Stromal cell of bone marrow (primary cell): ENCODE measurements at places on chromosomes 11 and 22.

GRCh38 chr22:31764785-31765184 lies 11.0 kb downstream of the DEPDC5 start:
- DNase-seq = no peak

DNA sequence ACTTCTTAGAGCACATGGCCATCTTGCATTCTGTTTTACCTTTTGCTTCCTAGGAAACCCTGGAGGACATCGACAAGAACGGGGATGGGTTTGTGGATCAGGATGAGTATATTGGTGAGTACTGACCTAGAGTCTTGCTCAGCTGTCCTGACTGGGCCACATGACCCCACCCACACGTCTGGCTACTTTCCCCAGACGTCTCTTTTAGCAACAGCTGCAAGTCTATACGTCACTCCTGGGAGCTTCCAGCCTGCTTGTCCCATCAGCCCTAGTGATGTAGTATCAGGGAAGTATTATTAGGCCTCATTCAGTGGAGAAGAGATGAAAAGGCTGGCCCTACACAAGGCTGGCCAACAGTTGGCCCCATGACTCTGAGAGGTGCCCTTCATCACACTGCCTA lies 9.6 kb downstream of the RCN1 start:
- DNase-seq = no peak

DNA sequence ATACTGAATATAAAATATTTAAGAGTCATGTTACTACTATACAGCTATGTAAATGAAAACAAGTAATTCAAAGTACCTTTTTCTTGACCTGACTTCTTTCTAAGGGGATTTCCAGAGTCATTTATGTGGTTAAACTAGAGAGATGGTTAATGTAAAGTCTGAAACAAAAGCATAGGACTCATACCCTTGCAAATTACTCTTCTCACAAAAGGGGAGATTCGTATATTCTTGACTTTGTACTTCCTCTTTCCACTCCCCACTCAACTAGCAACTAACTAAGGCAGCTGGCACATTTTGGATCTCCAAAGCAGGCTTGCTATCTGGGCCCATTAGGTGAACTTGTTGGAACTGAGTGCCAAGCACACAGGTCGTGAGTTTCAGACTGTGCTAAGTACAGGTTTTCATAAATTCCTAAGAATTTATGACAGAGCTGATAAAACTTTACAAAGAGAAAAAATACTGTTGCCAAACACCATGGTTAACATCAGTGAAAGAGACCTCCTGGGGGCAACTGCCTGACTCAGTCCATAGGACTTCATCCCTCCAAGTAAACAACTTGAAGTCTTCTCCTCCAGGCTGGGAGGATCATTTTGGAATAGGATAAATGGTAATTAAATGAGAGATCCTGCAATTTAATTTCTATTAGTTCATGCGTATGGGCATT lies 77.0 kb upstream of the DDI1 start:
- DNase-seq = no peak

GRCh38 chr22:31342389-31343140 lies 3.6 kb downstream of the PATZ1 start:
- DNase-seq = no peak

DNA sequence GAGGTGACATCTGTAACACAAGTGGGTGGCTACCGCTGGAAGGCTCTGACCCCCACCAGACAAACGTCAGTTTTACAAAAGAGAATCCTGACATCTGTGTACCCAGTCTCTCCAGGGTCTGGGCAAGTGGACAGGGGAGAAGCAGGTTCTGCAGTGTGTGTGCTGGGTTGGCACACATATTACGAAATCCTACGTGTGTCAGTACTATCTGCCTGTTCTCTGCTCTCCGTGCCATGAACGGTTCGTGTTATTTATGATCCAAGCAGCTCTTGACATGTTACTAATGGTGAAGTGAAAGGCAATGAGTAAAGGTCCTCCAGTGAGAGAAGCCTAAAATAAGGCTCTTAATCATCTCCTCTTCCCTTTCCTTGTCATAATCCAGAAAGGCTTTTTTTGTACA lies 201.5 kb upstream of the MTMR2 start:
- DNase-seq = no peak

GRCh38 chr22:37594237-37594636 lies 14.3 kb upstream of the LGALS2 start:
- DNase-seq = no peak

DNA sequence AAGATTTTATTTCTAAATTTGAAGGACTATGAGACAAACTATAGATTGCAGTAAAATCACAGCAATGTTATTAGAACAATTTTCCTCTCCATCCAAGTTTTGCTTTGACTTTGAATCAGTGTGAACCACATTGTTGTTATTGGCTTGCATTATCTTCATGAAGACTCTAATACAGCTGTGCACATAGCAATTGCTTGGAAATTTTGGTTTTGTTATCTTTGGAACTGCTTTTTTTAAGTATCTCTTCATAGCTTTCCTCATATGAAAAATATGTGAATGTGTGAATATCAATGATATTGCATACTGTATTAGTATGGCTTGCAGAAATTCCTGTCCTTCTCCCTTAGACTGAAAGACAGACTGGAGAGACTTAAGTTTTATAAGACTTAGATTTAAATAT lies 666.6 kb downstream of the LUZP2 start:
- DNase-seq = peak; percentile 40

DNA sequence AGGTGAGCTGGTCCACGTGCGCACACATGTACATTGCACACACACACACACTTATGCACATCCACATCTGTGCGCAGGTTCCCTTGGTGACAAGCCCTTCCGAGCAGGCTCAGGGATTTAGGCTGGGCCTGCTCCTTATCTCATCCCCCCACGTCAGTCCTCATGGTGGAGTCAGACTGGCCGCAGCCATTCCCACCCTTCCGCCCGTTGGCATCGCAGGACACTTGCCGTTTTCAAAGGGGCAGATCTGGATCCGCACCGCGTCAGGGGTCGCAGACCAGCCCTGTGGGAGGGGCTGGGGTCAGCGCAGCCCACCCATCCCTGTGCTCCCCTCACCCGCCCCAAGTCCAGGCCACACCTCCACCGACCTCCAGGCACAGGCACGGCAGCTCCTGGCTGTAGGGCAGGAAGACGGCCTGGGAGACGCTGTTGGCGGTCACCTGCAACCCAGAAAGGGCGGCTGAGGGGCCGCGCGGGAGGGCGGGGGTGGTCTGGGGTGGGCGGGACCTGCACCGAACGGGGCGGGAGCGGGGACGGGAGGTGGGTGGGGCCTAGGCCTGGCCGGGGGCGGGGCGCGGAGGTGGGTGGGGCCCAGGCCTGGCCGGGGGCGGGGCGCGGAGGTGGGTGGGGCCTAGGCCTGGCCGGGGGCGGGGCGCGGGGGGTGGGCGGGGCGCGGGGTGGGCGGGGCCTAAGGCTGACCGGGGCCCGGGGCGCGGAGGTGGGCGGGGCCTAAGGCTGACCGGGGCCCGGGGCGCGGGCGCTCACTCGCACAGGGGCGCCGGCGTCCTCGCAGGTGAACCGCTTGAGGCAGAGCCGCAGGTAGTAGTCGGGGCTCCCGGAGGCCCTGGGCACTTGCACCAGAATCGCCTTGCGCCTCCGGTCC lies 13.3 kb downstream of the IL17REL start:
- no peak for DNase-seq

DNA sequence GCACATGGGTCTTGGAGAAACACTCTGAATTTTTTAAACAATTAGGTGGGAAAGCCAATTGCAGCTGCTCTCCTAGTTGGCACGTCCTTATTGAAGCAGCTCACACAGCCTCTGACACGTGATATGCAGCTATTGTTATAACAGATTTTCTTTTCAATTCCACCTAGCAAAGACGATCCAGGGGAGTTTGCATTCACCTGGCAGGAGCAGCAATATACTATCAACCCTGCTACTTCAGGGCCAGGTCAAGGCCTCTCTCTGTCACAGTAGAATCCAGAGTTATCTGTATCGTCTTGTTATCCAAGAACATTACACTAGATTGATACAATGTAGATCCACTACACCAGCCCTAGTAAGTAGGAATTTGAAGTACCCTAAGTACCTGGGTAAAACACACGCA lies 8.3 kb downstream of the KRTAP5-11 start:
- no peak for DNase-seq

GRCh38 chr11:27868226-27868625 lies 168.0 kb upstream of the BDNF start:
- no peak for DNase-seq

- DNase-seq = peak; percentile 93
Measured at GRCh38 chr11:121417055-121417551, 35.0 kb upstream of the SORL1 start.

DNA sequence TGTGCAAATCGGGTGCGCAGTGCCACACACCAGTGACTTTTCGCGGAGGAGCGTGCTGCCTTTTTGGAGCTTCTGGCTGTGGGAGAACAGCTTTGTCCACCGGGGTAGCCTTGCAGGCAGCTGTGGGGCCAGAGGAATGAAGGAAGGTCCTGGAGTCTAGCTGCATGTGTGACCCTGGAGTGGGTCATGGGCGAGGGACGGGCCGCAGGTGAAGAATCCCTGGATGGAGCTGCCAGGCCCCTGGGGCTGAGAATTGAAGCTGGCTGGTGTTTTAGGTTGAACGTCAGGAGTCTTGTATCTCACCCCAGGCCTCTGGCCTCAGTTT lies 8.6 kb downstream of the CCND1 start:
- DNase-seq = no peak

DNA sequence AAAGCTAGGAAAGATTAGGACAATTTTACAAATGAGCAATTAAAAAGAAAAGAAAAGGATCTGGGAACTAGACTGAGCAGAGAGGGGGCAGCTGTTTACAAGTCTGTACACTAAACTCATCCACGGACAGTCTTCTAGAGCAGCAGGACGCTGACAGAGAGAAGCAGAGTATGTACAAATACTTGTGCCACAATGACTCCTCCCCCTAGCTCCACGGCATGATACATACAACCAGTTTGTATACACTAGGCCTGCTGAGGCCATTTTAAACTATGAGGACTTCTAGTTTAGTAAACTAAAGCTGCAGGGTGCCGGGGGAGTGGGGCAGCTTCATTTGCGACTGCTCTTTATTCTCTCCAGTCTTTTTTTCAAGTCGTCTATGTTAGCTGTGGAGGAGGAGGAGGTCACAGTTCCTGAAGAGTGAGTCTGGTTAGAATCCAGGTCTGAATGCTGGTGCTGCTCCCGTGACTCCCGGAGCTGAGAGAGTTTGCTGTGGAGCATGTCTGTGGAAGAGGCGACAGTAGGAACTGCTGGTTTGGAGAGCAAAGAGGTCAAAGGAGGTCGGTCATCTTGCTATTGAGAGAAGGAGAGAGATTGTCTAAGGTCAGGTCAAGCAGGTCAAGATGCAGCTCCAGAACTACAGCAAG lies 24.8 kb downstream of the F2 start:
- no peak for DNase-seq

- no peak for DNase-seq
Measured at GRCh38 chr11:128627666-128628324, 40.4 kb upstream of the ETS1 start.

- no peak for DNase-seq
Measured at GRCh38 chr22:33706100-33706499, 214.2 kb downstream of the LARGE1 start.

GRCh38 chr22:41621911-41622179 lies 750 bp downstream of the XRCC6 start:
- no peak for DNase-seq

DNA sequence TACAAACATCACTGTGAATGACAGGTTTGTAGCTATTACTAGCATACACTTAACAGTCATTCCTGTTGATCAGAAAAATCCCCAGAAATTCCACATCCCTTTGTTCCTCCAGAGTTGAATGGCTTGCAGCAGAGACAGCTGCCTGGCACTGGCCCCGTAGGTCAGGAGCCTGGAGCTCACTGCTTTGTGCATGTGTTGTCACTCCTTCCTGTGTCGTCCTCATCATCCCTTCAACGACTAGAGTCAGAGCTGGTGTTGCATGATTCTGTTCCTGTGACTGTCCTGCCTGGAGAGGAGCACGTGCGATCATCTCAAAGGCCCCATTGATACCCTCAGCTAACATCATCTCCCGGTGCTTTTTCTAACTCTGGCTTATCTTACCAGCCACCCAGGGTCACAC lies 58.3 kb downstream of the LDLRAD3 start:
- DNase-seq = no peak

DNA sequence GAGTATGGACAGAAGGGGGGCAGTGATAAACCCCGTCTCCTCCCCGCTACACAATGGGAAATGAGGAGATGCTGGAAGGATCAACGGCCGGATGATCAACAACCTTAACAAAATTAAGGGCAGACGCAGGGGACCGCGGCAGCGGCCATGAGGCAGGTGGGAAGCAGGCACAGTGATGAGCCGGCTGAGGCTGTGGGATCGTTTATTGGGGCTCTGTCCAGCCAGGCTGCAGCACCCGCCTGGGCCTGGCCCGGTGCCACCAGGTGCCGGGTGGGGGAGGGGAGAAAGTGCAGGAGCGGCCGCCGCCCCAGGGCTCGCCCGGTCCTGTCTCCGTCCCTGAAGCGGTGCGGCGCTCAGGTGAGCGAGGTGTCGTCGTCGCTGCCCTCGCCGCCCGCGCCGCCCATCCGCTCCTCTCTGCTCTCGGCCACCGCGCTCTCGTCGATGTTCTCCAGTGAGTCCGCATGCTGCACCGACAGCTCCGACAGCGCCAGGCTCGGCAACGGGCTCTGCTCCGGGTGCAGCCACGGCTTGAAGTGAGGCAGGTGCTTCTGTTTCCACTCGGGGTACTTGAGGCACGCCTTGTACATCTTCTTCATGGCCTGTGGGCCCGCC lies 2.4 kb upstream of the ARAP1 start:
- no peak for DNase-seq

DNA sequence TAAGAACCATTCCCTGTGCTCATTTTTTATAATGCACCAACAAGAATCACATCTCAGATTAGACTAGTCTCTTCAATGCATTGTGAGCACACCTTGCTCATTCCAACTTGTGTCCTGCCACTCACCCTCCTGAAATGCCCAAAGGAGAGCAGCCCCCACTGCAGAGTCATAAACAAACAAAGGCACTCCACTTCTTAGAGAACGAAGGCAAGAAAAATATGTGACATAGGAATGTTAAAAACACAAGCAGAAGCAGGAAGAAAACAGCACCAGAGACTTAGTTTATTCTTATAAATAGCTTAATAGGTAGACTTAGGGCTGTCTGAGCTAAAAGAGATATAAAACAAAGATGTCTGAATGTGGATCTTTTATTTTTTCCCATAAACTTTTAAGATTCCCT lies 57.2 kb downstream of the GUCY1A2 start:
- no peak for DNase-seq

- peak; percentile 53 for DNase-seq
Measured at GRCh38 chr11:110296226-110297075, at the start of gene RDX. Gene RDX (minus strand): TSS chr11:110296614. CDS start chr11:110279692, 16,922 bp downstream.

DNA sequence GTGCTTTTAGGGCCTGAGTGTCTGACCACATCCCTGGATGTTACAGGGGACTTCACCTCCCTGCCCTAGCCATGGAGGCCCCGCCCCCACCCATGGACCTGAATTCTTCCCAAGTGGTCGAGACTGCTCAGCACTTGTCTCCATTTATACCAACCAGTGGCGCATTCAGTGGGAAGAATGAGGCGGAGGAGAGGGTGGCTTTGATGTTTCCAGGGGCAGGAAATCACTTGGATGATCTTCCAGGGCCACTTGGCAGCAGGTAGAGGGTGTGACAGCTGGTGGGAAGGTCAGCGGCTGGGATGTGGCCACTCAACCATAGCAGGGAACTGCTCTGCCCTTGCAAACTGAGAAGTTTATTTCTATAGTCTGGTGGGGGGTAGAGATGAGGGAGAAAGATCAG lies 155.1 kb upstream of the BLID start:
- DNase-seq = no peak
